ENCODE measurements at places on chromosomes 16 and 17.
A peak's percentile ranks its signal among the peaks of the same experiment; 100 is the strongest.

DNA sequence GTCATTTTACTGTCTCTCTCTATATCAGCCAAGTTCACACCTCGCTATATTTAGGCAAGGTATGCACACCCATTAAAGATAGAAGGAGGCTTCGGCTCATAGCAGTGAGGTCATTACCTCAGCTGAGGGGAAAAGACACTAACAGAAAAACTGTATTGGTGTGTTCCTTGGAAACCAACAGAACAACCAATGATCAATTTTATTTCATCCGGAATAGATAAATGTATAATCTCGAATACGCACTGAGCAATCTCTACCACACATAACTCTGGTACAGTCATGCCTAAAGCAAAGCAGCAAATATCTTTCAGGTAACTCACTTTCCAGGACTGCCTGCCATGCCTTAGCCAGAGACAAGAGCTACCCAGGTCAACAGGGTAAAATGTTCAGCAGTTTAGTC, 109.9 kb upstream of the CORO6 start:
- DNase-seq, result no peak

DNA sequence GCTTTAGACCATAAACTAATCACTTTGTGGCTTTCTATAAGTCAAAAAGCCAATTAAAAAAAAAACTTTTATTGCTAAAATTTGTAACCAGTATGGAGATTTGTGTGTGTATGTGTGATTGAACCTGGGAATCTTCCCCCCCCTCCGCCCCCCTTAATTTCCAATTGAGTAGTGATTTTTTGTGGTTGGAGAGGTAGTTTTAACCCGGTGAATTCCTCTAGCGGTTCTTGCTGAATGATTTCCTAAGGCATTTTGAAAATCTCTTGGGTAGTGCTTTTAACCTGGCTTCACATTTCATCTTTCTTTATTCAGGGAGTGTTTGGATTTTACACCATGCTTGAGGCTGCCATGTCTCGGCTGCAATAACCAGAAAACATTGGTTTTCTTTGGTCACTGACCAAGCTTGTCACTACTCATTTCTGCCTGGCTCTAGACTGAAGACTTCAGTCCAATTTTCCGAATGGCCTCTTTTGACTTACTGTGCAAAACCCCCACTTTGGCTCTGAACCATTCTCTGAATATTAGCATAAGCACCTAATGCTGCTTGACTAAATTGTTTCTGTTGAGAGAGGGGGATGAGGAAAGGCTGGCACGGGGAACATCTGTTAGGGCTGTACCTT, 35.6 kb downstream of the PRKCA start:
- no peak for DNase-seq

DNA sequence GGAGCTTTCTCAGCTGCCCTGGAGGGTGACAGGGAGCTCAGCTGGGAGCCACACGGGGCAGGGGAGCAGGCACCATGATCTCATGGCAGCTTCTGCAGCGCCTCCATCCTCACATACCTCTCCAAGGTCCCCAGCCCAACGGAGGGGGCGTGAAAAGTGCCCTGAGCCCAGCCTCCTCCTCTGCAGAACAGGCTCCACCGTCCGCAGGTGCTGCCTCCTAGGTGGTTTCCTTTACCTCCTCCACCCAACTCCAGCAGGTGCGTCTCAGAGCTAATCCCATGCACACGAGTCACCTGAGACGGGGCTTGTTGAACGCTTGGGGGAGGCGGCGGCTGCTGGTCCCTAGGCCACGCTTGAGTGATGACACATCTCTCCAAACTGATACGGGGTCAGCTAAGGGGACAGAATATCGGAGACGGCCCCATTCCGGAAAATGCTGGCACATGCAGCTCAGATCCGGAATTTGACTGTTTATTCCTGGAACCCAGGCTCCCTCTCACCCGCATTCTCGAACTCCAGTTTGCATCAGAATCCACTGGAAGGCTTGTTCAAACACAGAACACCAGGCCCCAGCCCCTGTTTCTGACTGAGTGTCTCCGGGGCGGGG, 387 bp upstream of the SLC38A8 start:
- DNase-seq, result no peak

- DNase-seq, result no peak
These were observed 50.9 kb downstream of the ERCC4 start for GRCh38 chr16:13970708-13971422.

GRCh38 chr17:2238432-2239169, 65.0 kb downstream of the SMG6 start:
- no peak for DNase-seq

GRCh38 chr17:732067-732901, at the start of gene TLCD3A:
Gene TLCD3A, plus strand, starts transcription at chr17:732596. Its CDS starts 52 bp downstream, at chr17:732648.
- peak; percentile 8 for DNase-seq

DNA sequence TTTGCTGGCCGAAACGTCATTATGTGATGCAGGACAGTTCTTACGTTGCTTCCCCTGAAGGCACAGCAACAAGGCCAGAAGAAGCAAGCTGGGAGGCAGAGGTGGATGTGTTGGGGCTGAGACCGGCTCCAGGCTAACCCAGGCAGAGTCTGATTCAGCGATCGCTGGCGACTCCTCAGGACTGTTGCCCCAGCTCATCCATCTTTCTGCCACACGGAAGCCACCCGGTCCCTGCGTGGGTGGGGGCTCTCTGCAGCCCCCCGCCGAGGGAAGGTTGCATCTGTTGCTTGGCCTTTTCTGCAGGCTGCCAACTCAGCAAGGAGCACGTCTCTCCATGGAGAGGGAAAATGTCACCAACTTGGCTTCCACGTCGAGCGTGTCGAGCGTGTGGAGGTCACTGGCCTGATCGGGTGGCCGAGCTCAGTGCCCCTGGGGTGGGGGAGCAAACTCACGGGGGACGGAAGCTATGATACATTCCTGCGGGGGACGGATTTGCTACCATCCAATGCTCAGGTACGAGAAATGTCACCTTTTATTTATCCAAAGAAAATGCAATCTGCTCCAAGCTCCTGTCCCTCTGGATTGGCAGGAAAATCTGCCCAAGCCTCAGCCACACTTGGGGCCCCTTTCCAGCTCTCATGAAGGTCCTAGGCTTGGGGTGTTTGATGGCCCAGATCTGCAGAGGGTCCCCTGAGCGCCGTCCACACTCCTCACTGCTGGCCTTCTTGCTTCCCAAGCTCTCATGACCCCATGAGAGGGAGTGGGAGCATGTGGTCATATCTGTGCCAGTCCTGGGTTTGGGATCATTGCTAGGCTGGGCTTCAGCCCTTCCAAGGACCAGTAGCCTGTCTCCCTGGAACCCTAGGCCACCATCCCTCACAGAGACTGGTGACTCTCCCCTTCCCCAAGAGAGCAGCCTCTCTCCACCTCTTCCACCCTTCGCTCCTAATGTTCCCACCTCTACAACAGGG, 69.4 kb downstream of the RPH3AL start:
- DNase-seq, result no peak
